ENCODE measurements at places on chromosomes 5 and 9.

- DNase-seq: no peak
Observed at GRCh38 chr5:160233215-160233614, 3.9 kb downstream of the FABP6 start.

GRCh38 chr9:105346273-105346672 is 101.6 kb upstream of the FSD1L start:
- no peak for DNase-seq

DNA sequence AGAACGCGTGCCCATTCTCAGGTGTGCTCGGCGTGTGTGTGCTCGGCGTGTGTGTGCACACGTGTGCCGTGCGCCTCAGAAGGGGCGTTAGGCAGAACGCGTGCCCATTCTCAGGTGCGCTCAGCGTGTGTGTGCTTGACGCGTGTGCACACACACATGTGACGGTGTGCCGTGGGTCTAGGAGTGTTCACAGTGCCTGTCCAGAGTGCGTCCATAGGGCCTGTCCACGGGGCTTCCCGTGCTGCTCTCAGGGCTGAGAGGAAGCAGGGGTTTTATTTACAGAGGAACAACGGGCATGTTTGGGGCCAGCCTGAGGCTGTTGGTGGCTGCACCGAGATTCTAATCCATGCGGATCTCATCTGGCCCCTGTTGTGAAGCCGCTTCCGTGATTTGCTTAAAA is 14.2 kb upstream of the AHRR start:
- DNase-seq: no peak

- peak; percentile 12 for DNase-seq
Observed at GRCh38 chr9:89277454-89277853, 33.5 kb upstream of the CKS2 start.

DNA sequence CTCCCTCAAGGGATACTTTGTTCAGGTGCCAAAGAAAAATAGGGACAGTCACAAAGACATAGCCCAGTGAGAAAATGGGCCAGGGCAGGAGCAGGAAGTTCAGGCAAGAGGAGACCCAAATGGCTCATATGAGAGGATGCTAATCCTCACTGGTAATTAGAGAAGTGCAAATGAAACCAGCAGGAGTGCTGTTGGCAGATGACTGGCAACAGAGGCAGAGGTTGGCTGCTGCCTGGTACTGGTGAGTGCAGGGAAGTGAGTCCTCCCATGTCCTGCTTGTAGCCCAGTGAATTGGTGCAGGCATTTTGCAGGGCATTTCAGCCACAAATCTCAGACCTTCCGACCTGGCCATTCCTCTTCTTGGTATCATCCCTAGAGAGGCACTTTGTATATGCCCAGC is 23.5 kb downstream of the ODF2 start:
- no peak for DNase-seq

DNA sequence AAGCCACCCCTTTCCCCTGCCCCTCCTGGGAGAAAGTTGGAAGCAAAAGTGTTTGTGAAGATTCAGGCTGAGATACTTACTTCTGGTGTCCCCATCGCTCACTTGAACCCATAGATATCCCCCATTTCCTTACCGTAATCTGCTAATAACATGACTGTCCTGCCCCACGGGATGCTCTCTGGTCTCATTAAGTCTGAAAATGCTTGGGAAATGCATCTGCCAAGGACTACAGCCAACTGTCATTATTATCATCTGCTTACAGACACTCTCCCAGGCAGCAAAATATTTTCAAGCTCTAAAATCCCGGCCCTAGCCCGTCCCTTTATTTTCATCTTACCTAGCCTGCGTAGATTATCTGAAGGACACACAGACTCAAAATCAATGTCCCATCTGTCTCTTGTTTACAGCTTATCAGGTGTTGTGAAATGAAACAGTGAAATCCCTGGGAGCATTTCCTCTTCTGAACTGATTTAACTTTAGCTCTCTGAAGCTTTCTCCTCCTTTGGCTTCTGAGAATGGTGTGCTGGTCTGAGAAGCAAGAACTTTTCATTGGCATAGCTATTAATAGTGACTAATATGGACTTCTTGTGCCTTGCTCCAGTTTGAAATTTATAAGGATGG is 126.9 kb upstream of the OSMR start:
- no peak for DNase-seq

DNA sequence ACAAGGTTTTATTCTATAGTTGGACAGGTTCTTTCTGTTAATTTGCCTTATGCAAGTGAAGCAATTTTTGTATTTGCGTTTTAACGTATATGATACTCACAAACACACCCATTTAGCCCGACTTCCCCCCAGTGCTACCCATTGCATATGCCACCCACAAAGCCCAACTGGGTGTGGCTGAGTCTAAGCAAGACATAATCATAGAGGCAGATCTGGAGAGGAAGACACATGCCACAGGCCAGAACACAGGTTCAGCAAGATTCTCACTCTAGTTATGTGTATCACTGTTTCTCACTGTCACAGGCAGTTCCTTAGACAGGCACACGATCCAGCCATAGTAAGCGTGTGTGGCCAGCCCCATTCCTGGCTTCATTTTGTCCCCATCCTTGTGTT is 29.0 kb upstream of the PUM3 start:
- DNase-seq: no peak

GRCh38 chr5:88765798-88766197 is 117.2 kb downstream of the MEF2C start:
- DNase-seq: no peak

DNA sequence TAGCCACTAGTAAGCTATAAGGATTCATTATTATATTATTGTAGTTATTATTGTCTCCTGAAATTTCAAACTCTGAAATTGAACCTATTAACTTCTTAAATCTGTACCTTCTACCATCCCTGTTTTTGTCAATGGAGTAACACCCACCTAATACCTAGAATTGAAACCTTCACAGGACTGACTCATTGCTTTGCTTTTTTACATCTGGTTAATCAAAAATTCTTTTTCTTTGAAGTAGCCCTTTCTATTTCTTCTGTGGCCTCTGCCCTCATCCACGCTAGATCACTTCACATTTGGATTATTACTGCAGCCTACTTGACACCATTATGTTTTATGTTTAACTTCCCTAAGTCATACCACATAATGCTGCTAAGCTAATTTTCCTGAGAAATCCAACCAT is 35.6 kb downstream of the RBM27 start:
- no peak for DNase-seq

- DNase-seq: no peak
Observed at GRCh38 chr9:119003201-119003611, 366.0 kb downstream of the BRINP1 start.

DNA sequence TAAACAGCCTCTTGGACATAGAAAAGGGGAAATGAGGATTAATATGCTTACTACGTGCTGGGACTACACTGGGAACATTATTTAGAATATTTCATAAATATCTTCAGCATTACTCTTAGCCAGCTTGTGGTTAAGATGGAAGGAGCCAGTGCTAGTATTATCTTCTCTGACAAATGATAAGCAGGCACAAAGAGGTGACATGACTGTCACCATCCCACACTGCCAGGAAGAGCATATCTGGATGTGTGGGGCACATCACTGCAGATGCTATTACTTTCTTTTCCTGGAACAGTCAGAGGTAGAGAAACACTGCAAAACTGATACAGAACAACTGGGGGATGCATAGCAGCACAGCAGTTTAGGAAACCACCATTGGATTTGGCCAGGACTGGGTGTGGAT is 281.0 kb upstream of the TNC start:
- DNase-seq: no peak

DNA sequence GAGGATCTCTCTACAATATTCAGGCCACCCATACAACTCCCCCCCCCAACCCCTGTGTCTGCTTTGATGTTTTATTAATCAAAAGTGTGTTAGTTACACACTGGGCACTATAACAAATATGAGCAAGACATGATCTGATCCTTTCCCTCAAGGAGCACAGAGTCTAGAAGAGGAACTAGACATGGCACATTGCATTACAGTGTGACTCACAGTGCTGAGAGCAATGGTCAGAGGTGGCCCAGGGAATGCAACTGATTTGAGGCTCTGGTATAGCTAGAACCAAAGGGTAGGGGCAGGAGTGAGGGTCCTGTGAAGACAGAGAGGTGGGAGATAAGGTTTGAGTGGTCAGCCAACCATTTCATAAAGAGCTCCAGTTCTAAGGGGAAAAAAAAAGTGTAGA is 539.2 kb downstream of the ACTL7B start:
- DNase-seq: no peak

DNA sequence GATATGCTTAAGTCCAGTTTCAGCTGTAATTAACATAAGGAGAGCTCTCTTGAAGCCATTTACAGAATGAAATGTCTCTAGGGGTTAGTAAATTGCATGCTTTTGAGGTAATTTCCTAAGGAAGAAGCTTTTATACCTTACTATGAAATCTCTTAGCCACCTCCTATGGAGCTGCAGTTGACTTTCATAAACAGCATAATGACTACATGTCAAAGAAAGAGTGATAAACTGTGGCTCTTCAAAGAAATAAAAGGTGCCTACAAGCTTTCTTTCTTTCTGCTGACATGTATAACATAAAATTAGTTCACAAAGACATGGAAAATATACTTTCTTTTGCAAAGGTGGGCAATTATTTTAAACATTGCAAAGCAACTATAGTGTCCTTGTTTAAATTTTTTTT is 90.8 kb downstream of the TMEM167A start:
- DNase-seq: no peak

DNA sequence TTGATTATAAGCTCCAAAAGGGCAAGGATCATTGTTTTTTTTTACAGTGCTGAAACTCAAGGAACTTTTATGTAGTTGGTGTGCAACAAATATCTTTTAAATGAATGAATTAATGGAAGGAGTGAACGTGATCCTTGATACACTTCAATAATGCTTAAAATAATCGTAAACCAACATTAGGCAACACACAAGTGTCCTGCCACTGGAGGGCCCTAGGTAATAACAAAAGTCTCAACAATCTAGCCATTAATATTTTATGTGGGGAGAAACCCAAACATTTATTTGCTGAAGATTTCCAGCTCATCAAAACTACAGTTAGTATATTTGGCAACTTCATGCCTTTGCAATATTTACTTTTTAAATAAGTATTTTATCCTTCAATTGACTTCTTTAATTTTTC is 309.0 kb upstream of the FBXL7 start:
- DNase-seq: no peak

- no peak for DNase-seq
Observed at GRCh38 chr9:21086538-21086937, 8.8 kb upstream of the IFNB1 start.

GRCh38 chr9:96875461-96876142 is 21.3 kb upstream of the ZNF782 start:
- DNase-seq: no peak

- no peak for DNase-seq
Observed at GRCh38 chr9:13731637-13732036, 452.1 kb upstream of the MPDZ start.

- no peak for DNase-seq
Observed at GRCh38 chr5:80234116-80234948, 21.5 kb downstream of the SERINC5 start.

- no peak for DNase-seq
Observed at GRCh38 chr5:147065071-147065470, 169.8 kb upstream of the STK32A start.
